ENCODE measurements at places on chromosomes 12 and 14.

DNA sequence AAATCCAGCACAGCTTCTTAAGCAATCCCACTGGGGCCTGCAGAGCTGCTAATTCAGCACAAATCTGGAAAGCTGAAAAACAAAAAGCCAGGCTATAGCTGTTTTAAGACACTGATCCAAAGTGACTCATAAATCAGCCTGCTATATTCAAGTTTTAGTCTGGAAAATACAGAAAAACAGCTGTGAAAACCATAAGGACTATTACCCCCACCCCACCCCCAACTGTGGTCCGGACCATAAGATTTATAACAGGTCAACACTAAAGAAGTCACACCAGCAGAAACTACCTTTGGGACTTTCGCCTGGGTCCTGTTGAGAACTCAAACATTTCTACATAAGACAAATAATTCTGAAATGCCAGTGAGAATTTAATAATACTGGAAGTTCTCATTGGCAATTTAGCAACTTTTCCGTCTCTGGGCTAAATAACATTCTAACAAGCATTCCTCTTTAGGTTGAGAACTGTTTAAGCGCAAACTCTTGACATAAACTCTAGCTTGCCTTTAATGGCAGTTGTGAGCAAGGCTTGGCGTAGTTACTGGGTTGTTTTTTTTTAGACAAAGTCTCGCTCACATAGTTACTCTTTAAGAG is 3.3 kb downstream of the LRIG3 start:
- no peak for DNase-seq

GRCh38 chr12:98572010-98572409 is 21.5 kb upstream of the SLC25A3 start:
- DNase-seq, result no peak

DNA sequence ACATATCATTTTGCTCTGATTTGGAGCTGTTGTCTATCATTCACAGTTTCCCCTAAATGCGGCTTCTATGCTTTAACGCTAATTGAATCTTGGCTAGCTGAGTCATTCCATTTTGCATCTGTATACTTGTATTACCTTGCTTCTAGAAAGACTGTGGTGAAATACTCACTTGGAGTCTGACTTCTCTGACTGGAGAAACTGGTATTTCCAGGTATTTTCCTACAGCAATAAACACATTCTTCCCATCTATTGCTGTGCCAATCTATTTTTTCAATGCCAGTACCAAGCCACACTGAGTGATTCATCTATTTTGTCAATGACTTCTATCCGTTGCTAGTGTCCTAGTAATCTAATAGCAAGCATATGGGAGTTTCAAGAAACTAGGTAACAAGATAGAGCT is 76.0 kb upstream of the ST8SIA1 start:
- no peak for DNase-seq

- DNase-seq, result no peak
These were observed 234.9 kb downstream of the SUDS3 start for GRCh38 chr12:118611295-118611694.

- no peak for DNase-seq
These were observed 405.3 kb upstream of the USP15 start for GRCh38 chr12:61854902-61855301.

DNA sequence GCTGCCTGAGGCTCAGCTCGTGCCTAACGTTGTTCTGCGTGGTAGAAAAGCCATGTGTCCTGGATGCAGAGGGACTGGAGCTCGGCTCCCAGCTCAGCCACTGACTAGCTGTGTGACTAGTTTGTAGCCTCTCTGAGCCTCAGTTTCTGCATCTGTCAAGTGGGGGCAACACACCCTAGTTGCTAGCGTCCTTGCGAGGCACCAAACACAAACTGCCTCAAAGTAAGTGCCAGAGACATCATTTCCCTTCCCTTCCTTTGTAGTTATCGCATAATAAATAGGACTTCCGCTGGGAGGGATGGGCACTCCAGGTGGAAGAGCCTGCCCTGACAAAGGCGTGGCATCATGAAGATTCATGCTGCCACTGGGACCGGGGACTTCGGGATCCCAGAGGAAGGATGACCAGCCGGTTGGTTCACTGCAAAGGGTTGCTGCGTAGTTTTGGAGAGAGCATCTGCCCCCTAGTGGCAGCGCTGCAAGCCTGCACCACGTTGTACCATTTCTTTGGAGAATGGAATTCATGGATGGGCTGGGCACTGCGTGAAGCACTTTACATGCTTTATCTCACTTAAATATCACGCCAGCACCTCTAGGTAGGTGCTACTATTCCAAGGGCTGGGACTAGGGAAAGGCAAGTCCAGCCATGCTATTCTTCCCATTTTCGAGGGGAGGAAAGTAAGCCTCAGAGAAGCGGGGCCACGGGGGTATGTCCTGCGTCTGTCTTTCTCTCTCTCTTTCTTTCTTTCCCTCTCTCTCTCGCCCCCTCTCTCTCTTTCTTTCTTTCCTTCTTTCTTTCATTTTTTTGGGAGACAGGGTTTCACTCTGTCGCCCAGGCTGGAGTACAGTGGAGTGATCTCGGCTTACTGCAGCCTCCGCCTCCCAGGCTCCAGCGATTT is 4.6 kb downstream of the CCDC197 start:
- DNase-seq, result peak; percentile 69

DNA sequence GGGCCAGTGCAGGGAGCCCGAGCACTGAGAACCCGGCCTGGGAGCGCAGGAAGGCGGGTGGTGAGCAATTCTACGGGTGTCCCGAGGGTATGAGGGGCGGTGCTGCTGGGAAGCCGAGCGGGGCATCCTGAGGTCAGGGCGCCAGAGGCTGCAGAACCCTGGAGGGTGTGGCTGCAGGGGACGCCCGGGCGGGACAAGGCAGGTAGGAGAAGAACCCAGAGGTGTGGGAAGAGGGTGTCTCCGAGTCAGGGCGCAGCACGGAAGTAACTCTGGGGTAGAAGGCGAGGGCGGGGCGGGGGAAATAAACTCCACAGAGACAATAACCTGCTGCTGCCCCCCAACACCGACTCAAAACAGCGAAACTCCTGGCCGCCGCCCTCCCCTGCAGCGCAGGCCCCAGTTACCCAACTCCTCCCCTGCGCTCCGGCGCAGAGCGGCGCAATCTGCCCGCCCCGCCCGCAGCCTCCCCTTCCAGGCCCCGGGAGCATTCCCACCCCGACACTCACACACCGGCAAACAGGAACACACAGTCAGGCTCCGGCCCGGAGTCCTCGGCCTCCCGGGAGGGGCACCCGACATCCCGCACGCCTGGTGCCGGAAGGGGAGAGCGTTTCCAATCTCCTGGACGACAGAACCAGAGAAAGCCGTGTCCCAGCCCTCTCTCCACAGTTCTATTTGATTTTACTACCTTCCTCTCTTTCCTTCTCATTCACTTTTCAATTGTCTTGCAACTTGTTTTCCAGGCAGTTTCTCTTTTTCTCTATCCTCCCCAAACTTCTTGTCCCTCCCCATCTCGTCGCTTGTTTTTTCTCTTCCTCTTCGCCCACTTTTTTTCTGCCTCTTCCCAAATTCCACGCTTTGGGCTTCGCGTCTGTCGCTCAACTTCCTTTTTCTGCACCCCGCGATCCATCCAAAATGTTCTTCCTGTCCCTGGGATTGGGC is 2.4 kb downstream of the HRK start:
- peak; percentile 10 for DNase-seq

DNA sequence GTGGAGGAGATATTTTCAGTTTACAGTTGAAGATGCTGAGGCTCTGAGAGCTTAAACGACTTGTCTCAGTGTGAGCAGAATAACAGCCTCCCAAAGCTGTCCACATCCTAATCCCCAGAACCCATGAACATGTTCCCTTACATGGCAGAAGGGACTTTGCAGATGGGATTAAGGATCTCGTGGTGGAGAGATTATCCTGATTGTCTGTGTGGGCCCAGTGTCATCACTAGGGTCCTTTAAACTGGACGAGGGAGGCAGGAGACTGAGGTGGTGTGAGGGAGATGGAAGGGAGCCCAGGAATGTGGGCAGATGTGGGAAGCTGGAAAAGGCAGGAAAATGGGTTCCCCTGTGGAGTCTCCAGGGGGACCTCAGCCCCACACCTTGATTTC is 9.6 kb upstream of the KRT80 start:
- DNase-seq, result no peak

GRCh38 chr14:104228716-104229533 is 90.5 kb downstream of the KIF26A start:
- DNase-seq, result no peak

DNA sequence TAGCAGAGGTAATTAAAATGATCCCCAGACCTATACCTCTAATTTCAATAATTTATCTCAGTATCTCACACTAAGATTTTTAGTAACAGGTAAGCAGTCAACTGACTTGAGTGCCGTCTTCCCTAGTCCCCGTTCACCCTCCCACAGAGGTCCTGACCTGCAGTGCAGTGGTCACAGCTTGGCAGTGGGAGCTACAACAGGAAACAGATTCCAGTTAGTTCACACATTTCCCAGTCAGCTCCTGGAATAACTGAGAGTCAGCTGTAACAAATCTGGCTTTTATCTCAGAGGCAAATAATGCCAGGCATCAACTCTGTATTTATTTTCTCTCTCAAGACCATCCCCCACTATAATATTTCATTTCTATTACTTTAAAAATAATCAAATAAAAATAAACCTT is 308.2 kb downstream of the ATP23 start:
- no peak for DNase-seq

- no peak for DNase-seq
These were observed 7.3 kb upstream of the CNTN1 start for GRCh38 chr12:40684986-40685385.

DNA sequence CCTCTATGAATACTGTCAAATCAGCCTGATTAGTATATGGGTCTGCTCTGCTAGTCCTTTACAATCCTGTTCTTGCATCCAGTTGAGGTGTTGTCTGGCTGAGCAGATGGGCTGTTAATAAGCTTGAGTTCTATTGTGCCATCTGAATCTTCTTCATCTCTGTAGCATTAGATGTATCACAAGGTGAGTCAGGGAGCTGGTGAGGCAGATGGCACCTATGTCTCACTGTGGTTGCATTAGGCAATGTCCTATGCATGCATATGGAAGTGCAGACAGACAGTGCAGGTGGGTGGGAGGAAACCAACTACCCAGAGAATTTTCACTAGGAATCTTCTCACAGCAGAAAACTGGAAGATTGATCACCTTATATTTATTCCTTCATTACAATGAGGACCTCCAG is 165.7 kb upstream of the STXBP6 start:
- DNase-seq, result no peak

DNA sequence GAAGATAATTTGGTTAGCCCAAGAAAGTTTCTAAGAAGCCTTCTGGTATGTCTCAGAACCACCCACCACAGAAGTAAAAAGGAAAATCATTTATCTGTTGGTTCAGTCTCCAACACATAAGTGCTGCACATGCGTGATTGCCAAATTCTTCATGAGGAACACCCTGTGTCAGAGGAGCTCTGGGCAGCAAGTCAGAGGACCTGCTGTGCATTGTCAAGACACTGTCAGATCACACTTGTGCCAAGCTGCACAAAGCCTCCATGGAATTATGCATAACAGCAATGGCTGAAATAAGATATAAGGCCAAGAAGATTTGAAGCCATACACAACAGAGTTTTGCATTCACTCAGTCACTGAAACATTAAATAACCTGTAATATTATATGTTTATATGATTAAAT is 1304.7 kb upstream of the FLRT2 start:
- no peak for DNase-seq

DNA sequence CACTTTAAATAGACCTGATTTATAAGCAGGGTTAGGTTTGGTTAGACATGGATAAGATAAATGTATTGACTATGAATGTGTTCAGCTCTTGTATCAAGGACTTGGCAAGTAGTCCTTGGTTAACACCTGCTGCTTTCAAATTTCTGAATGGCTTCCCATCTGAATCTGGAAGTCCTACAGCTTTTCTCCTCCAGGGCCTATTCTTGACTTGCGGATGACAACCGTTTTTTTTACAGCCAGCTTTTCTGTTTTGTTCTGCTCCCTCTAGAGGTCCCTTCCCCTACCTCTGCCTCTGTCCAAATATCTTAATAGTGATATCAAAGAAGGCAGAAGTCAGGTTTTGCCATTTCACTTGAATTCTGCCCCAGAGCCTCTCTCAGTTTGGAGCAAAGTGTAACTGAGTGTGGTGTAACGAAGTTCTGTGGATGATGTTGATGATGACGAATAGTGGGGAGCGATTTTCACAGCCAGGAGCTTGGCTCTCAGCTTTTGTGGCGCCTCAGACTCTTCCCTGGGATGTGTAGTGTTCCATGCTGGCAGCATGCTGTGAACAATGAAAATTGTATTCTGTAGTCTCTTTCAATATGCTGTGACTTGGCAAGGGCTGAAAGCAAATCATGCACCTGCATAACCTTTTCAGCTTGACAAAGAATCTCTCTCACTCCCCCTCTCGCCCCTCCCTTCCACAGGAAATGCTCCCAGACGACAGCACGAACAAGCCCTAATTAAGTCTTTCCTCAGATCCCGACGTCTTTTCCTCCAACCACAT is 5.0 kb upstream of the SLC4A8 start:
- no peak for DNase-seq

DNA sequence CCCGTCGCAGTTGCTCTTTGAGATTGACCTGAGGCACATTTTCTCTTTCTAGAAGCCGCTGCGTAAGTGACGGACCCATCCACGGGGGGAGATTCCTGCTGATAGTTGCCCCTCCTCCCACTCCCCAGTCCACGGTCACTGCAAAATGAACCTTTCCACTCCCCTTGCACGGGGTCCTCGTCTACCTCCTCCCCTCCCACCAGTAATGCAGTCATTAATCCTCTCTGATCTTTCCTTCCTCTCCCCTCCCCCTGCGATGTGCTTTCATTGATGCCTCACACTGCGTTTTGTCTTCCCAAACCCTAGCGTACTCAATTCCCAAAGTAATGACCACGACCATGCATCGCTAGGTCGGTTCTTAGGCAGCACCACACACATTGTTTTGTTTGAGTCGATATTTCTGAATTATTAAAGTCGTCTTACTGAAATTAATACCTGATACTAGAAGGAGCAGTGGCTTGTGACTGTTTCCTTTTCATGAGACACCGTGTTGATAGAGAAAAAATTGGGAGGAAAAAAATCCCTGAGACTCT is 857 bp downstream of the ETNK1 start:
- peak; percentile 33 for DNase-seq

GRCh38 chr14:36054353-36055051 is 122.0 kb downstream of the PTCSC3 start:
- no peak for DNase-seq

GRCh38 chr12:79927772-79928474 is 7.0 kb downstream of the PPP1R12A start:
- DNase-seq, result peak; percentile 46

- no peak for DNase-seq
These were observed 5.1 kb downstream of the MON2 start for GRCh38 chr12:62471734-62472133.

Measured in activated CD4-positive, alpha-beta T cell treated with anti-CD3 and anti-CD28 coated beads for 48 hours (primary cell).